CD8-positive, alpha-beta memory T cell (primary cell): ENCODE measurements at places on chromosomes 5 and 9. TPM values are rescaled to one million over a fixed set of nuclear protein-coding genes. Genes with fewer than 3 reads are reported as not detected.

RASA1 gene
- 27.1 TPM for total RNA-seq

SLC25A51 gene
- total RNA-seq: 39.8 TPM

PROB1 gene
- 6.7 TPM for total RNA-seq

MAN2A1 gene
- total RNA-seq: 28.1 TPM

MEF2C gene
- total RNA-seq: 0.31 TPM

TTC23L gene
- 0.63 TPM for total RNA-seq

TMEM215 gene
- total RNA-seq: not detected

KIF4B gene
- total RNA-seq: not detected

SLC27A4 gene
- 41.2 TPM for total RNA-seq

CCDC192 gene
- total RNA-seq: not detected

PFN3 gene
- not detected for total RNA-seq

NSA2 gene
- 167 TPM for total RNA-seq

CNTNAP3B gene
- total RNA-seq: not detected

IFNA21 gene
- total RNA-seq: not detected

IFNA2 gene
- not detected for total RNA-seq

LRRC26 gene
- total RNA-seq: not detected

NSG2 gene
- total RNA-seq: not detected

PDE6A gene
- not detected for total RNA-seq

FBP2 gene
- total RNA-seq: not detected

ANKRD18A gene
- 0.79 TPM for total RNA-seq

PCA3 gene
- not detected for total RNA-seq

C8G gene
- 0.96 TPM for total RNA-seq

VAV2 gene
- total RNA-seq: 7.6 TPM

EPB41L4B gene
- total RNA-seq: 0.44 TPM

CCDC180 gene
- 1.6 TPM for total RNA-seq

ADAM19 gene
- total RNA-seq: 26.5 TPM

ARID3C gene
- total RNA-seq: 0.44 TPM
